ENCODE measurements at places on chromosomes 1 and 21.

- no peak for DNase-seq
Measured at GRCh38 chr1:155014709-155015508, 12.3 kb downstream of the ZBTB7B start.

- DNase-seq, result peak; percentile 55
Measured at GRCh38 chr1:174743654-174744561, 255.8 kb upstream of the CACYBP start.

- no peak for DNase-seq
Measured at GRCh38 chr1:166145499-166145898, 21.3 kb downstream of the FAM78B start.

DNA sequence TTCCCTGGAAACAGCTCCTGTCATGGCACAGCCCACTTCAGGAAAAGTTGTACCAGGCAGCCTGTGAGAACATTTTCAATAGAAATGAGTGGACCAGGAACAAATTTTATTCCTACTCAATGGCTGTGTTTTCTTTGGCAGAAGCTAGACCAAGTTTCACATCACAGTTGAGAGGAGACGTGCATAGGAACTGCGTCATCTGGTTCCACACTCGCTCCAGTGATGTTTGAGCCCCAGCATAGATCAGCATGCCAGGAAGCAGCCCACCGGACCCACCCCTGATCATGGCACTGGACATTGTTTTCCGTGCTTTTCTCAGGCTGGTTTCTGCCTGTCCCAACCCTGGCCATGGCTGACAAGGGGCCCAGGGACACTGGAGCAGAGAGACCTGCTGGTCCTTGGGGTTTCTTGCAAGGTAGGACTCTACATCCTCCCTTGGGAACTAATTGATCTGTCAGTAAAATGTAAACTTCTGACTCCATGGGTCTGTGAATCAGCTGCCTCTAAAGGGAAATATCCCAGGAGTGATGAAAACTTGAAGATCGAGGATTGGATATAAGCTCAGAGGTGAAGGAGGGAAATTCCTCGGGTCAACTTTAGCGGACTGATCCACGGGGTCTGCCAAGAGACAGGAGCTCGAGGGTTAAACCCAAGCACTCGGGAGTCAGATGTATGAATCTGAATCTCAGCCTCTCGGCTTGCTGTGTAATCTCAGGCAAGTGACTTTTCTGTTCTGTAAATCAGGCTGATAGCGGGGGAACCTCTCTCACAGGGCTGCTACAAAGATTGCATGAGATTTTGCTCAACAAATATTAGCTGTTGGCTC lies 35.7 kb downstream of the NEK2 start:
- DNase-seq, result no peak

DNA sequence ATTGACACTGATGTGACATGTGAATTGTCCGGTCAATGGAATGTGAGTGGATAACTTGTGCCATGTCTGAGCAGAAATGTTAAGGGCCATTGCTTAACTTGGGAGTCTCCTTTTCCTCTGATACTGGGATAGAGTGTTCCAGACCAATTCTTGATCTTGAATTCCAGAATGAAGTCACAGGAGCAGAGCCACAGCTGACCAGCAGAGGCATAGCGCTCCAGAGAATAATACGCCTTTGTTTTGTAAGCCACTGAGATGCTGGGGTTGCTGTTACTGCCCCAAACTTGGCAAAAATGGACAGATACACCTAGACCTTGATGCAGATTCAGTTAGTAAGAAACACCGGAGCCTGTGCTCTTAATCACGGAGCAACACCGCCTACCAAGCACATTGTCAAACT lies 6.3 kb downstream of the KCNJ6 start:
- no peak for DNase-seq

GRCh38 chr1:10146391-10146790 lies 64.0 kb upstream of the KIF1B start:
- no peak for DNase-seq

GRCh38 chr1:170214117-170215032 lies 68.6 kb downstream of the NTMT2 start:
- no peak for DNase-seq

DNA sequence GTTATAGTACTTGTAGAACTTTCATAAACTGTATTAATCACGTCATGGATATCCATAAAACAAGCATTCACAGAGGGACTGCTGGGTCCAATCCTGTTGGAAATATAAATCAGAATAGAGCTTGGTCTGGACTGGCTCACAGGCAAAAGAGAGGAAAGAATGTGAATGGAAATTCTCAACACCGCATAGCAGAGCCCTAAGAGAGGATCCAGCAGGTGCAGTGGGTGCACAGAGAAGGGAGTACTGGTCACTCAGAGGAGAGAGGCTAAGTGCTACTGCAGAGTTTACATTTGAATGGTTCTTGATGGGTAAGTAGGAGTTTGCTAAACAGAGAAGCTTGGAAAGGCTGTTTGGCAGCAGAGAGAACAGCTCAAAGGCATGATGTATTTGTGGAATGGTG lies 231.7 kb downstream of the PAPPA2 start:
- no peak for DNase-seq

GRCh38 chr21:26465916-26466315 lies 107.2 kb downstream of the CYYR1 start:
- no peak for DNase-seq

- no peak for DNase-seq
Measured at GRCh38 chr1:36182734-36183133, 26.8 kb downstream of the MAP7D1 start.

DNA sequence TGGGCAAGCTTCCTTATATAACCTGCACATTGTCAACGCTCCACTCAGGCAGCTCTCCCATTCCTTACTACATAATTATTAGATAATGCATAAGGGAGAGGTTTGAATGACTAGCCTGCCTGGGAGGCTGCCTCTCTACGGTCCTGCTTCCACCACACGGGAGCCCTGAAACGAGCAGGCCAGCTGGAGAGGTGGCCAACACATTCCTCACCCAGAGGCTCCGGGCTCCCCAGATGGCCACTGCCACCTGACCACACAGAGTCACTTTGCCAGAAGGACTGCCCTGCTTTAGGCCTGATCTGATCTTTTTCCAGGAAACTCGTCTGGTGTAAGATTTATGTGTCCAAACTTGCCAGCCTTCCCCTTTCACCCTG lies 27.9 kb downstream of the HIVEP3 start:
- DNase-seq, result peak; percentile 47

GRCh38 chr1:164703463-164703862 lies 144.5 kb downstream of the PBX1 start:
- DNase-seq, result peak; percentile 35

DNA sequence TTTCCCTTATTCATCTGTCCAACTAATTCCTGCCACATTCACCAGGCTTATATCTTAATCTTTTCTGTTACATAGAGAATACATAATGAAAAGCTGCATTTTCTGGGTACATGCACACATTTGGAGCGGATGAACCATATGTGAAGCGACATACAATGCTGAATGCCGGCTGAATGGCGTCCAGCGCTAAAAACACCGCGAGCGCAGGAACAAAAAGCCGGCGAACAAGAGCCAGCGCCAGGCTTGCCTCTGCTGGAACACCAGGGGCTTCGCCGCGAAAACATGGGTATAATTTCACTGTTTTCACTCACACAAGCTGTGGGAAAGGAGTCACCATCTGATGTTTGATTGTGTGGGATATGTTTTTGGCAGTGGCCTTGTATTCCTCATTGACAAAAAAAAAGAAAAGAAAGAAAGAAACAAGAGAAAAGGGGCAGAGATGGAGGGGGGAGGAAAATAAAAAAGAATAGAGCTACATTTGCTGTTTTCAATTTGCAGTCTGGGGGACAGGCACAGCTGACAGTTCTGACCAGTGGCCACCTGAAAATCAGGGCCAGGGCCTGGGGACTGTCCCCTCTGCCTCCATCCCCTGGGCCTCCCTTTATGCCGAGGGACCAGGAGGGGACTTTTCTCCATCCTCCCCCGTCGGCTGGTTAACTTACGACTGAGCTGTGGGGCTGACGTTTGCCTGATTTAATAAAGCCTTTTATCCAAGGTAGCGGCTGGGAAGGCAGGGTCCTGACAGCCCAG lies 70.2 kb upstream of the OLIG2 start:
- no peak for DNase-seq

DNA sequence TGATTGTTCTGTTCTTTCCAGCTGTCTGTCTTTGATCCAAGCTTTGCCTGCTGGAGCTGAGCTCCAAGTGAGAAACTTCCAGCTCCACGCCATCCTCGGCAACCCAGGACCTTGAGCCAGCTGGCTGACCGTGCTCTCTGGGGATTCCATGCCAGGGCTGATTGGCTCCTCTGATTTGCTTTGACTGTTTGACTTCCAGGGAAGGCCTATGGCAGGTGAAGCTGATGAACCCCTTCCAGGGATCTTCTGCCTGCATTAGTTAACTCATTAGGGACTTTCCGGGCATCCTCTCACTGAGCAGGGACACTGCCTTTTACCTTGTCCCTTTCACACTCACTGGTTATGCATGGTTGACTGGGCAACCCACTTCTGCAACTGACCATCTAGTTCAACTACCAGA lies 406.1 kb downstream of the RPS6KC1 start:
- DNase-seq, result no peak

DNA sequence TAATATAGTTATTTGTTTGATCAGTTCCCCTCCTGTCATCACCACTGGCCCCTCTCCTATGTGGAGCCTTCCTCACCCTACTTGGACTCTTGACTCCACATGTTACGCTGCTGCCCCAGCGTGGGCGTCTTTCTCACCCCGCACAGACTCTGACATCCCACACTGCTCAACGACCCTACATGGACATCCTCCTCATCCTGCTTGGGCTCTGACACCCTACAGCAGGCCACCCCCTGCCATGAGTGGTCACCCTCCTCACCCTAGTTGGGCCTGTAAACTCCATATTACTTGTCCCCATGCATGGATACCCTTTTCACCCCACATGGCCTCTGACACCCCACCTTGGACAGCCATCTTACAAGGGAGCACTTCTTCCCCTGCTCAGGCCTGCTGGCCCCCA lies 21.0 kb downstream of the TTC4 start:
- no peak for DNase-seq

DNA sequence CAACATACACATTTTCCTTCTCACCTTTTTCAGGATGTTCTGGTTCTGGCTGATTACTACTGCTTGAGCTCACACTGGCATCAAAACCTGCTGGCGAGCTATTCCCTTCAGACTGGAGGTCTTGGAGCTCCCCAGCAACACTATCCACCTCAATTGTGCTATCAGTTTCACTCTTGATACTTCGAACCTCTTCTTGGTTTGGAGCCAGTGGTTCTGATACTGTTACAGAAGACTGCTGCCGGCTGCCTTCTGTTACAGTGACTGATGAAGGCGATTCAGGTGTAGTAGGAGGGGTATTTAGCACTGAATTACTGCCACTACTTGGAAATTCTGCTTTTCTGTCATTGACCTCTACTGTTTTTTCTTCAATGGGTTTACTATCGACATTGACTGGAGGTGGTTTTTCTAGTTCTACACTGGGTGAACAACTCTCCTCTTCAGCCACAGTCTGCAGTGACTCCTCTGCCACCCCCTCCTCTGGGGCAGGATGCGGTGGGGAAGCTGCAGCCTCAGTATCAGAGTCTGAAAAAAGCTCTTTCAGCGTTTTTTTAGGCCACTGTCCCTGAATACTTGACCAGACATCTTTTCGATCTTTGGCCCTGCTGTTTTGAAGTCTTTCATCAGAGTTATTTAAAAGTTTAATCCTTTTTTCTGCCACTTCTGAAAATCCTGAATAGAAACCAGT lies 20.7 kb upstream of the RBM34 start:
- DNase-seq, result no peak

DNA sequence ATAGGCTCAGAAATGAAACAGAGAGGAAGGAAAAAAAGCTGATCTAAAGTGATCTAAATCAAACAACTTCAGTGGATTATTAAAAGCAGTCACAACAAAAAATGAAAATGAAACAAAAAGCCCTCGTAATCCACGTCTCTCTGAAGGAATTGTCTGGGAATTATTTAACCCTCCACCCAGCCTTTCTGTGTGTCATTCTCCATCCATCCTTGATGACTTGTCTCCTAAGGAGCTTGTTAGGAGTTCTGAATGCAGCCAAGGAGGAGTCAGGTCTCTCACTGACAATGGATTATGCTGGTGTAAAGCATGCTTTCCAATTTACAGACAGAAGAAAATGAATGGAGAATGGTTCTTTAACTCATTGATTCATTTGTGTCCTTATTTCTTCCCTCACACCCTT lies 359.3 kb upstream of the RUNX1 start:
- no peak for DNase-seq

DNA sequence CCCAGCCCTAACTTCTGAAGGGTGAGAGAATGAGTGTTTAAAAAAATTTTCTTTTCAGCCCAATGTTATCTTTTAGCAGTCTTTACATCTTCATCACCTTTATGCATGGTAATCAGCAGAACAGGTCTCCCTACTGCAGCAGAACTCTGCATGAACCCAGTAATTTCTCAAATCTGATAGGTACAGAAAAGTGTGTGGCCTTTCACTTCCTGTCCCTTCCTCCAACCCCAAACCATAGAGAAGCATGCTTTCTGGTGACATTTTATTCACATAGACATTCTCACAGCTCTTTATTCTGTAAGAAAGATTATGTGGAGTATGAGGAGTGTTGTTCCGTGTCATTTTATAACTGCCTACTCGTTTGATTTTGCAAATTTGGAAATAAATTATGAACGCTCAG lies 68.6 kb downstream of the RPAP2 start:
- no peak for DNase-seq
